GM12892 (cell line): ENCODE measurements at places on chromosomes 16 and 17.

- DNase-seq: no peak
These were observed 11.2 kb downstream of the SPNS3 start for GRCh38 chr17:4444782-4445473.

DNA sequence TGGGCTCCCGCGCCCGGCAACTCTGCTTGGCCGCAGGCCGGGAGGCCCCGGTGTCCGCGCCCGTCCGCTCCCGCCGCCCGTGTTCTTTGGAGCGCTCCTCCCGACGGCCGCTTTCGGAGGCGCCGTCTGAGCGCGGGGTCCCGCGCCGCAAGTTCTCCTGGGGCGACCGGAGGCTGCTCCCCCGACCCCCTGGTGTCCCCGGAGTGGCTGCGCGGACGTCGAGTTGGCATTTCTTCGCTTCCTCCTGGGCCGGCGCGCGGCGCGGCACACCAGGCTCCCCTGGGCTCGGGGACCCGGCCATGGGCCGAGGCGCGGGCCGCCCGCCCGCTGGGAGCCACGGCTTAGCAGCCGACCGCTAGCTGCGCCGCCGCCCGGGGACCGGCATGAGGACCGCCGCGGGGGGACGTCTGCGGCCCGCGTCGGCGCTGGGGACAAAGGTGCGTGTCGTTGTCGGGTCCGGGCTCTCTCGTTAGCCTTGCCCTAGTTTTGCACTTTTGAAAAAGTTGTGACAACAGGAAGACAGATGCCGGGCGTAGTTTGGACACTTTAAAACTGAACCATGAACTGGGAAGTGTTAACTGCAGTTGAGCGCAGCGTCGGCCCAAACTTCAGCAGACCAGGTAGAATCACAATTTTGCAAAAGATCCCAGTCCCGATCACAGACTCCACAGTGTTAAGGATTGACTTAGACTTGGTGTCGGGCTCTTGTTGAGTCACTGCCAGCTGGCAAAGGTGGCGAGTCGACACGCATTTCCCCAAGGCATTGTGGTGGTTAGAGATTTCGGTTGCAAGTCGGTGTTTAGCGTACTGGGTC is 700 bp downstream of the UBN1 start:
- peak; percentile 35 for DNase-seq

- no peak for DNase-seq
These were observed 397.7 kb upstream of the PMFBP1 start for GRCh38 chr16:72569677-72570076.

DNA sequence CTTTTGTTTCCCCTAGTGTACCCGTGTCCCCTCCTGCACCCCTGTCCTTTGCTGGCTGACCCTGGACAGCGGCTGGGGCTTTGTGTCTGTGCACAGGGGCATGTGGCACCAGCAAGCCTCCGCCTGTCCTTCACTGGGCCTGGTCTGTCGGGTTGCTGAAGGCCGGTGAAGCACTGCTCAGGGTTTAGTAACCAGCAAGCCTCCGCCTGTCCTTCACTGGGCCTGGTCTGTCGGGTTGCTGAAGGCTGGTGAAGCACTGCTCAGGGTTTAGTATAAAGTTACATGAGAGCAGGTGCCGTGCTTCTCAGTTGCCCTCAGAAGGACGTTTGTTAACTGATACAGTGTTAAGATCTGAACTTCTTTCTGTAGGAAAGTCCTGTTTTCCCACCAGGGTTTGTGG is 33.8 kb downstream of the DEF8 start:
- DNase-seq: no peak

DNA sequence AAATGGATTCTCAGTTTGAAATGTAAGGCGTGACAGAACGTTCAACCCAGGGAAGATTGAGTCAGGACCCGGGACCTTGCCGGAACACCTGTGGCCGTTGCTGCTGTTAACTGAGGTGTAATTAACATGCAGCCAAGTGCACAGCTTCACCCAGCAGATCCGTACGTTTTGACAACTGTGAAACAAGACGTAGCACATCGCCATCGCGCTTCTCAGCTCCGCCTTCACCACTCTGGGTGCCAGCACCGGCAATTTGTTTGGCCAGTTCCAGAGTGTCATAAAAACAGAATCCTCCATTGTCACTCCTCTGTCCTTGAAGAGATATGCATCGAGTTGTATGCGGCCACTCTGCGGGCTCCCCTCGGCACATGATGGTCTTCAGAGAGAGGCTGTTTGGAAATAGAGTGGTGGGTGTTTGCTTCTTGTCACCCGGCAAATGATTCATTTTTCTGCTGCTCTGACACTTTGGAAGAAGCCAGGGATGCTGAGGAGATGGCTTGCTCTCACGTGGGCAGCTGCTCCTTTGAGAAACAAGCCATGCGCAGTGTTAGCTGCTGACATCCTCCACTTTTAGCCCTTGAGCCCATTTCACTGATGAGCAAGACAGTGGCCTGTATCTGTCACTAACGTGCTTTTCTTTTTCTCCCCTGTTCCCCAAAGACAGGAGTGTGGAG is 22.6 kb downstream of the NAA60 start:
- no peak for DNase-seq
